ENCODE measurements at places on chromosomes 2 and 18.

DNA sequence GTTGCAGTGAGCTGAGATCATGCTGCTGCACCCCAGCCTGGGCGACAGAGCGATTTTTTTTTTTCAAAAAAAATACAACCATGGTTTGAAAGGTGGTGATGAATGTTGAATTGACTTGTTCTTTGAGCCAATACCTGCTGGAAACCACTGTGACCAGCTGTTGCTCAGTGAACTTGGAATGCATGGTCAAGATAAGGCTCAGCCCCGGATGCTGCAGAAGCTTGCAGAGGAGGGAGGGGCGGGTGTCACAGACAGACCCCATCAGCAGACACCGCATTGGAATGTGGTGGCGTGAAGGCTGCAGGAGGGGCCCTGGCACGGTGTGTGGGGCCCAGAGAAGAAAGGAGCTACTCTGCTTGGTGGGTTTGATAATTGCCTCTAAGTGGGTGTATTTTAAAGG is 91.6 kb downstream of the ITGB1BP1 start:
- no peak for DNase-seq

- peak; percentile 6 for DNase-seq
Measured at GRCh38 chr2:66850376-66850775, 415.5 kb downstream of the MEIS1 start.

DNA sequence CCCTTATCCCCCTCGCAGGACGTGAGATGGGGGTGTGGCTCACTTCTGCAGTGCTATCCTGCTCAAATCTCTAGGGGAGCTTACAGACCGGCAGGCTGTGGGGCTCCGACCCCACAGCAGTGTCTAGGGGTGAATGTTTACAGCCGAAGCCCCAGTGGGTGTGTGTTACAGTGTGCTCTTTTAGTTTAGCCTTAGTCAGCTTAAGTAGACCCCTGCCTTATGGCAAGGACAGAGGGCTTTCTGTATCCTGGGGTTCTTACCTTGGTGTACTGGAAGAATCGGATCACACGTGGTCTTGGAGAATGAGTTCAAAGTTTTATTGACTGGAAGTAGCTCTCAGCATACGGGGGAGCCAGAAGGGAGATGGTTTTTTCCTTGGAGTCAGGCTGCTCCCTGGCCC is 348.2 kb upstream of the GYPC start:
- DNase-seq = no peak

DNA sequence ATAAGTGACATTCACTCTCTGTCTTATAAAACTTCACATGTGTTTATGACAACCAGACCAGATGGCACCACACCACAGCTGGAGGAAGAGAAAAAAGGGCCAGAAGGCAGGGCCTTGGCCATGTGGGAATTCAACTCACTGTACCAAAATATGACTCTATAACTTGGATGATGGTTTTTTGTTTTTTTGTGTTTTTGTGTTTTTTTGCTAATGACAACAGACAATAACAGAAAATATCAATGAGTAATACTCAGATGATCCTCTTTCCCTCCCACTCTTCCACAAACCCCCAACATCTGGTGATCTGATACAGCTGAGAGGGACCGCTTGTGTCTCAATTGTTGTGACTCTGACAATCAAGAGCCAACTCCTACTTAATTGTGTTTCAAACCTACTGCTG is 12.4 kb downstream of the NMI start:
- peak; percentile 8 for DNase-seq

DNA sequence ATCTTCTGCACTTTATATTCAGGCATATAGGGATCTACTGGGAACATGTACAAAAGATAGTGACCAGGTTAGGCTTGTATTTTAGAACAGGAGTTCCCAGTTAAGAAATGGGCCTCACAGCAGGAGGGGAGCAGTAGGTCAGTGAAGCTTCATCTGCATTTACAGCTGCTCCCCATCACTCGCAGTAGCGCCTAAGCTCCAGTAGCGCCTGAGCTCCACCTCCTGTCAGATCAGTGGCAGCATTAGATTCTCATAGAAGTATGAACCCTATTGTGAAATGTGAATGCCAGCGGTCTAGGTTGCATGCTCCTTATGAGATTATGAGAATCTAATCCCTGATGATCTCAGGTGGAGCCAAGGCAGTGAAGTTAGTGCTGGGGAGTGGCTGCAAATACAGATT is 224.4 kb upstream of the CYRIA start:
- no peak for DNase-seq

- no peak for DNase-seq
Measured at GRCh38 chr2:64609227-64609941, 44.3 kb downstream of the SERTAD2 start.

Data from NCI-H446 treated with DMSO at 0.1 percent for 48 hours (cell line).